ENCODE measurements at places on chromosomes 12 and 14.
A peak's percentile ranks its signal among the peaks of the same experiment; 100 is the strongest.

DNA sequence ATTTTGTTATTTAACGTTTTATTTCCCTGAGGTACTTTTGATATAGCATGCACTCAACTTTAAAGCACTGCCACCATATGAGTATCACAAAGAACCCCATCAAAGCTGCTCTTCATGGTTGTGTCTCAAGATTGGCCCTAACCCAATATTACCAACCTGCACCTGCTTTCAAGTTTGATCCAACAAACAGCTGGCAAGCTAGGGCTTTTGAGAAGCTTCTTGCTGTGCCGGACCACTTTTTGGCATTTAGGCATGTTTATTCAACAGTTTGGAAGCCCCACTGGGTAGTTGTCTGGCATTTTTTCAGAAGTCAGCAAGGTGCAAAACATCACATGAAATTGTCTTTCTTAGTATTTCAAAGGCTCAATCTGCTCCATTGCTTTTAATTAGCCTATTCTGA lies 137.2 kb upstream of the PLEKHA5 start:
- no peak for DNase-seq

DNA sequence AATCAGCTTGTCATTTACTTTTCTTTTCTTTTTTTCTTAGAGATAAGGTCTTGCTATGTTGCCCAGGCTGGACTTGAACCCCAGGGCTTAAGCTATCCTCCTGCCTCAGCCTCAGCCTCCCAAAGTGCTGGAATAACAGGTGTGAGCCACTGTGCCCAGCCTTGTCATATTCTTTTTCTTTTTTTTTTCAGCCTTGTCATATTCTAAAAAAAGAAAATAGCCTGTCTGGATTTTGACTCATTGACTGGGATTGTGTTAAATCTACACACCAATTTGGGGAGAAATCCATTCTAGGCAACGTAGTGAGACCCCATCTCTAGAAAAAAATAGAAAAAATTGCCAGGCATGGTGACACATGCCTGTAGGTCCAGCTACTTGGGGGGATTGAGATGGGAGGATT lies 24.1 kb downstream of the ATP5MC2 start:
- no peak for DNase-seq

GRCh38 chr14:63470962-63471793 lies 72.0 kb downstream of the PPP2R5E start:
- DNase-seq: peak; percentile 60

GRCh38 chr14:71694591-71695530 lies 237.4 kb upstream of the RGS6 start:
- DNase-seq: no peak

DNA sequence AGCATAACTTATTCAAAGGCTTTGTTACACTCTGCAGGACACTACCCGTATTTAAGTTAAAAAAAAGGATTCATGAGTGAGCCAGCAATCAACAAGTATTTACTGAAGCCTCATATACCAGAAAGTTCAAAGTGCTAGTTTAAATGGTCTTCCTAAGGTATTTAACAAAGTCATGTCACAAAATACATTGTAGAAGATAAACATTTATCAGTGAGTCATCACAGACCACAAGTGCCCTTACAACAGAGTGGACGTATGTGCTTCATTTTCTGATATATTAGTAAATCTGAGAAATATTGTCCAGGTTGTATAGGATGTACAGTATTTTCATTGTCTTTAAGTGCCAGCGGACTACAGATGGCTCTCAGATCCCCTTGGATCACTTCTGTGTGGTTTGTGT lies 24.2 kb downstream of the FLRT2 start:
- no peak for DNase-seq

DNA sequence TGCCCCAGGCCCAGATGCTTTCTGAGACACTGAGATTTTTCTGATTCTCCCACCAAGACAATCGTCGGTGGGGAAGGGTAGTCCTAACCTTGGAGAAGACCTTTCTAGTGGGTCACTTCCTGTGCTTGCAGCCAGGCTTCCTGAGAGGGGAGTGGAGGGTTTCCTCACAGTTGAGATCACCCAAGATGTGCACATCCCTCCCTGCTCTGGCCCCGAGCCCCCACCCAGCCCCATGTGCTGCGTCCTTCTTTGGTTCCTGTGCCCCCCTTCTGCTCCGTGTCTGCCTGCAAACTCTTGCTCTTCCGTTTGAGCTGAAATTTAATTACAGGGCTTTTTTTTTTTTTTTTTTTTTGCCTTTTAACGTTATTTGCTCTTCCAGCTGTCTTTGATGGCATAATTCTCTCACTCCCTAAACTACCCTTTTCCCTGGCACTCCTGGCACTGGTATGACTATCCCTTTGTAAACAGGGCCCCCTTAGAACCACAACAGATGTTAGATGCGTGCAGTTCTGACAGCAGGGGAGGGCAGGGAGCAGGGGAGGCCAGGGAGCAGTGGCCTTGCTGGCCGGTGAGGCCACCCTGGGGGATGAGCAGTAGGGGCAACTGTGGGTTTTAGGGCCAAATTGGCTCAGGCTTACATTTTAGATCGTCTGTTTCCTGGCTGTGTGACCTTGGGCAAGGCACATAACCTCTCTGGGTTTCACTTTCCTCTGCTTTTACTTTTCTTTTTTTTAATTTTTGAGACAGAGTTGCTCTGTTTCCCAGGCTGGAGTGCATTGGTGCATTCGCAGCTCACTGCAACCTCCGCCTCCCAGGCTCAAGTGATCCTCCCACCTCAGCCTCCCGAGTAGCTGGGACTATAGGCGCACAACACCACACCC lies 144.5 kb downstream of the PHETA1 start:
- no peak for DNase-seq

GRCh38 chr12:24229031-24229700 lies 279.7 kb upstream of the SOX5 start:
- no peak for DNase-seq

DNA sequence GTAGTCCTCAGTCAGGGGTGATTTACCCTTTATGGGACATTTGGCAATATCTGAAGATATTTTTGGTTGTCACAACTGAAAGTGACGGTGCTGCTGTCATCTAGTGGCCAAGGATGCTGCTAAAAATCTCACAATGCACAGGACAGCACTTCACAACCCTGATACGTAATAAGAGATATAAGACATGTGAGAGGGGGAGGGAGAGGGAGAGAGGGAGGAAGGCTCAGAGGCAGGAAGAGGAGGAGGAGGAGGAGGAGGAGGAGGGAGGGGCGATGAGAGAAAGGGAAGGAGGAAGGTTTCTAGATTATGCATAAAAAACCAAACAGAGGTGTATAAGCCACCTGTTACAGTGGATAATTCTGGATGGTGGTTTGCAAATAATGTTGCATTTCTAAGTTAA lies 14.3 kb downstream of the MYL2 start:
- no peak for DNase-seq

- no peak for DNase-seq
Measured at GRCh38 chr12:120101182-120101581, 15.4 kb downstream of the RAB35 start.

DNA sequence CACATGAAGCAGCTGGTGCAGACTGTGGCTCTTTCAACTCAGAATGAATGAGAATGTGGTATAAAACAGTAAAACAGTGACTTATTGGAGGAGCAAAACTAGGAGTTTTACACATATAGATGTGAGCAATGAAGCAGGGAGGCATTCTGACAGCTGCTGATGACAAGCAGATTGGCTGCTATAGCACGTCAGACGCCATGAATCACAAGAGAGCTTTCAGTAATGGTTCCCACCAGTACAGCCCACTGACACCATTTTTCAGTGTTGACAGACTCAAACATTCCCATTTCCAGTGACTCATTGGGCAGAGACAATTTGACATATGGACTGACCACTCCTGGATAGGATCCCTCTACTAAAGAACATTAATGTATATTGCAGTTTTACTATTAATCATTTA lies 24.6 kb upstream of the FSCB start:
- DNase-seq: no peak
